ENCODE measurements at places on chromosomes 5 and 9.
A peak's percentile ranks its signal among the peaks of the same experiment; 100 is the strongest.

DNA sequence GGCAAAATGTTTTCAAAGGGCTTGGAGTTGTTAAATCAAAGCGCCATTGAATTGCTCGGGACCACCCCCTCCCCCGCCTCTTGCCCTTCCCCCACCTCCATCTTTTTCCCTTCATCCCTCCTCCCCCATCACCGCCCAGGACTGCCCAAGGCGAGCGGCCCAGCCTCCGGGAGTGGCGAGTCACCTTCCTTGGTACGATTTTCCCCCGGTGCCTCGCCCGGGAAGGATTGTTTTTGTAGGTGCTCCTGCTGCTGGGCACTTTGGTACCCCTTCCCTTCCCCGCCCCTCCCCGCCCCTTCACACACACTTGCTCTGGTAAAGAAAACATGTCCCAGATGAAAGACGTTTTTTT, 61.2 kb downstream of the TMEM174 start:
- no peak for DNase-seq

GRCh38 chr5:77983482-77984199, 207.5 kb upstream of the TBCA start:
- no peak for DNase-seq

GRCh38 chr9:35906923-35907699, 1.1 kb downstream of the HRCT1 start:
- peak; percentile 90 for DNase-seq

- no peak for DNase-seq
Measured at GRCh38 chr9:12770261-12770660, 4.6 kb upstream of the LURAP1L start.

DNA sequence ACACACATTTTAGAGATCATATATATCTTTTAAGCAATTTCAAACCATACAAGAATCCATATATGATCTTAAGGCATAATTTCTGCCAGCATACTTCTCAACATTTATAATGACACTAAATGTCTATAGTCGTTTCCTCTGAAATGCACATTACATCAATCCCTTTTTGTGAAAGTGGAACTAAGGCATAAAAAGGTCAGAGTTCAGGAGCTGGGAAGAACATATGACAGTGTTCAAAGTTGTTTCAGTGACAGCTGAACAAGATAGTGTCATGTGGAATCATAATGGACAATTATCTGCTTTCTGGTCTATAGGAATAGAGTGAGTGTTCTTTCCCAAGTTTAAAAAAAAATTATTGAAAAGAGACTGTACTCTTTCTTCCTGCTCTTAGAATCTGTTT, 2.4 kb upstream of the MOB3B start:
- DNase-seq, result no peak

- no peak for DNase-seq
Measured at GRCh38 chr5:134099939-134100282, 14.6 kb upstream of the TCF7 start.

- DNase-seq, result peak; percentile 13
Measured at GRCh38 chr5:80686757-80687156, 32.0 kb upstream of the DHFR start.

GRCh38 chr5:107466233-107466769, 204.4 kb downstream of the EFNA5 start:
- peak; percentile 74 for DNase-seq

- no peak for DNase-seq
Measured at GRCh38 chr9:137433349-137433915, 7.7 kb downstream of the ENTPD8 start.

- DNase-seq, result no peak
Measured at GRCh38 chr9:125189011-125189360, 617 bp downstream of the PPP6C start.

- DNase-seq, result no peak
Measured at GRCh38 chr9:14992516-14992915, 82.3 kb upstream of the FREM1 start.

GRCh38 chr5:151667083-151667482, 19.6 kb downstream of the SPARC start:
- DNase-seq, result no peak

GRCh38 chr9:132809677-132810271, 68.3 kb downstream of the AK8 start:
- DNase-seq, result no peak
